Suprapubic skin (tissue), 4 donors: ENCODE measurements at places on chromosomes 16 and 17. TPM values are rescaled to one million over a fixed set of nuclear protein-coding genes. Genes with fewer than 3 reads are reported as not detected.

The TSPOAP1 gene
- total RNA-seq = 26.9 TPM

The NAGS gene
- total RNA-seq = 0.76 TPM

The TRIM16 gene
- total RNA-seq = 66.4 TPM

The P3H4 gene
- 8.9 TPM for total RNA-seq

The SPATA22 gene
- total RNA-seq = not detected

The BEAN1 gene
- total RNA-seq = 3.3 TPM

The DNAH3 gene
- total RNA-seq = 1.4 TPM

GRCh38 chr16:83723244-83723643, 84.5 kb upstream of the HSBP1 start:
- peak; percentile 7 for DNase-seq

DNA sequence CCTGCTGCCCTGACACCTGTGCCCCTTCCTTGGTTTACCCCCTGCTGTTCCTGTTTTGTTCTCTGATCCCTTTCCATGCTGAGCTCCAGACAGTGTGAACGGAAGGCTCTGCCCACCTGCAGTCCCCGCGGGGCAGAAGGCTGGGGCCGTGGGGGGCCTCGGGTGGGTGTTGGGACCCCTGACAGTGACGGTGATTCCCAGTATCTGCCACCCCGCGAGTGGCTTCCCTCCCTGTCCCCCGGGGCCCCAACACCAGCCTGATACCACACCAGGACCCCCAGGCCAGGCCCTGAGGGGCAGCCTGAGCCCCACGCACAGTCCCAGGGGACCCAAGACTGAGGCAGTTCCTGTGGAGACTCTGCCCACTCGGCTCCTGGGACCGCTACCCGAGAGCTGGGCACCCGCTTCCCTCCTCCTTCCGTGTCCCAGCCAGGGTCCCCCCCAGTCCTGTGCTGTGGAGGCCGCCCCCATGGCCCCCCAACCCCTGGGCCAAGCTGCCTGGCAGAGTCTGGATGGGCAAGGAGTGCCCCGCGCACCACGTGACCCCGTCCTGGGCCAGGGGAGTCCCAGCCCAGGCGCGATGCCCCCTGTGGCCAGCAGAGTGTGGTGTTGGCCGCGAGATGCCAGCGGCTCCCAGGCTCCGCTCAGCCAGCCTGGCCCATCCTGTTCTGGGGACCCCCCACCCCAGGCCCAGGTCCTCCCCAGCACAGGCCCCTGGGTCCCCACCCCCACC, 10.0 kb upstream of the C1QTNF8 start:
- DNase-seq = no peak

DNA sequence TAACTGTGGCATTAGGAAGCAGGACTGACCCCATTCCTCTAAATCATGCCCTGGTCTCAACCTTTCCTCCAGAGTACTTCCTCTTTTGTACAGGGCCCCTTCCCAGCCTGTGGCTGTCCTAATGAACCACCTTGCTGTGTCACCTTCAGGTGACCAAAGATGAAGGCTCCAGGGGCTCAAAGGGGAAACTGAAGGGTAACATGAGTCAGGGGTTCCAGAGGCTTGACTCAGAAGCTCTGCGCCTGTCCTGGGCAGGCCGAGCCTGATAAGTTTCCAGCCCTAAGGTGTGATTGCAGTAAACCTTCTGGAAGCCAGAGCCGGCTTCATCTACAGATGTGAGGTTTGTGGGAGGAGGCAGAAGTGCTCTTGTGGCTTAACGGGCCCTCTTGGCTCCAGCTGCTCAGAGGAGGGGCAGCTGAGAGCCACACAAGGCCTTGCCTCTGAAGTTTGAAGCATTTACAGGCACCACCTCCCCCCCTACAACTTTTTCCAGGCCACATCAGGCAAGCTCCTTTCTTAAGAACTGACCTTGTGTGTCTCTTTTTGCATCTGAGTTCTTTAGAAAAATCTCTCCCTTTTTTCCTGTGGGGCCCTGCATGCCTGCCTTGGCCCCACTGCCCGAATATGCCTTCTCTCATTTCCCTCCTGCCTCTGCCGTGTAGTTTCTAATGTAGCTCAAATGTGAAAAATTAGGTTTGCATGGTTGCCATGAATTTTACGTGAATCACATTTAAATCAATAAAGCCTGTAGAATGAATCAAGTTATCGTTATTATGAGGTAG, 149.9 kb downstream of the CLEC16A start:
- DNase-seq = no peak

- DNase-seq = no peak
Observed at GRCh38 chr17:77885678-77886386, 72.7 kb upstream of the TNRC6C start.

GRCh38 chr17:51402899-51403298, 142.6 kb downstream of the UTP18 start:
- DNase-seq = no peak

- no peak for DNase-seq
Observed at GRCh38 chr17:55451203-55451641, 29.6 kb upstream of the MMD start.

DNA sequence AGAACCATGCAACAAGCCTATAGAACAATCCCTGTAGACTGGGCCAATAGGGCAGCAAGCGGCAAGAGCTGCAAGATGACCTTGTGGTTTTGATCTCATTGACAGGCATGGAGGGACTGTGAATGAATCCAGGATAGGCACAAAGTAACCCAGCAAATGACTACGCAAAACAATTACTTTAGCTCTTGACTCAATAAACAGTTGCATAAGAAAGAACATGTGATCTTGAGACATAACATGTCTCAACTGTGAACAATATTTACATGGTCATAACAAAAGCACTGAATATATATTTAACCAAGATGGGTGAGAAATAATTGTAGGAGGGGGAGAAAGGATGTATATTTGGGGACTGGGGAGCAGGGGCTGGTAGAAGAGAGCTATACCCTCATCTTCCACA, 313.7 kb upstream of the CDH5 start:
- no peak for DNase-seq

DNA sequence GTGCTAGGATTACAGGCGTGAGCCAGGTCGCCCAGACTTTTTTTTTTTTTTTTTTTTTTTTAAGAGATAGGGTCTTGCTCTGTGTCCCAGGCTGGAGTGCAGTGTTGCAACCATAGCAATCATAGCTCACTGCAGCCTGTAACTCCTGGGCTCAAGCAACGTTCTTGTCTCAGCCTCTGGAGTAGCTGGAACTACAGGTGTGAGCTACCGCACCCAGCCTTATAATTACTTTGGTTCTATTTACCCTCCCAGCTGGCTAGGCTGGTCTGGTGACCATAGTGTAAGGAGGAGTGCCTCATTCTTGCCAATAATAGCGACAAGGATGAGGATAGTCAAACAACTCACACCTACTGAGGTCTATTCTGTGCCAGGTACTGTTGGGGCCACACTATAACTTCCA, 39.6 kb upstream of the USP7 start:
- no peak for DNase-seq

- no peak for DNase-seq
Observed at GRCh38 chr17:33494151-33494550, 201.1 kb upstream of the ASIC2 start.

GRCh38 chr17:17079761-17080160, 37.5 kb downstream of the MPRIP start:
- no peak for DNase-seq

DNA sequence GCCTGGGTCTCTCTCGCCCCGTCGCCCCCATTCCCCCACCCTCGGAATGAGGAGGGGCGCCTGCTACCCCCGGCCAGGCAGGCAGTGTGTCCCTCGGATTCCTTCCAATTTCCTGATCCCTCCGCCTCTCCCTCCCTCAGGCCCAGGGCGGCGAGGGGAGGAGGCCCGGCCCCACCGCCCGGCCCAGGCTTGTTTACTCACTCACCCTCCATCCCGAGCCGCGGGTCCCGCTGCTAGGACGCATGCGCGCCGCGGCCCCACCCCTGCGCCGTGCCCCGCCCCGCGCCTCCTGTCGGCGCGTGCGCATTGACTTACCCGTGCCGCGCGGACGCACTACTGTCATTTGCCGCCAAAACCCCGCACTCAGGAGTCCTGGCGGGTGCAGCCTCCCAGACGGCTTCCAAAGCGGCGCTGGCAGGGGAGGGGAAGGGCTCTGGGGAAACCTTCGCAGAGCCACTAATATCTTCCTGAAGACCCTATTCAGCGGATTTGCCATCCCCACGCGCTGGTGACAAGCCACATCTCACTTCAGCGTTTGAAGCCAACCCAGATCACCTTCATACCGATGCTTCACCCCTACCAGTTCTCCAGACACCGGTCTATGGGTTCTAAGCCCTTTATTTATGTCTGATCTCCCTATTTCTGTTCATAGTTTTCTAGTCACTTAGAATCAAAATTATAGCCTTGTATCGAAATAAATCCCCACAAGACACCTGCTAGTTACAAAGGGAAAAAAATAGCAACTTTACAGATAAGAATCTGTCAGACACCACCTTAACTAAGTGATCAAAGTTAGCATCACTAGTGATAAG, at the start of gene EZH1:
EZH1 (minus strand) TSS at position 235 of the 812 bp plus-strand sequence. CDS start 16,099 bp downstream, outside the sequence.
- peak; percentile 95 for DNase-seq

DNA sequence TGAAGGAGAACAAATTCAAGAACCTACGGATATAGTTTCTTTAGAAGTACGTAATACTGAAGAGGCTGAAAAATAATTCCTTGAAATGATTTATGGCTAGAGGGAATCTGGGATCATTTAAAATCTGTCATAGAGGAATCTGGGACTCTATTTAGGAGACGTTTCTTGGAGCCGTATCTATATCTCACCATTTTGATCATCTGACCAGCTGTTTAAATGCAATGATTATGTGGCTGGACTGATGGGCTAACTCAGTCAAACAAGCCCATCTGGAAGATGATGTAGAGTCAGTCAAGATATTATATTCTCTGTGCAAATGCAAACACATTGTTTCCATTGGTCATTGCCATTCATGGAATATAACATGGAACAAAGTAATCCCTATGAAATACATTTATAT, 467.7 kb upstream of the ZFHX3 start:
- DNase-seq = no peak

GRCh38 chr16:3182608-3183444, 5.2 kb upstream of the OR1F1 start:
- no peak for DNase-seq

DNA sequence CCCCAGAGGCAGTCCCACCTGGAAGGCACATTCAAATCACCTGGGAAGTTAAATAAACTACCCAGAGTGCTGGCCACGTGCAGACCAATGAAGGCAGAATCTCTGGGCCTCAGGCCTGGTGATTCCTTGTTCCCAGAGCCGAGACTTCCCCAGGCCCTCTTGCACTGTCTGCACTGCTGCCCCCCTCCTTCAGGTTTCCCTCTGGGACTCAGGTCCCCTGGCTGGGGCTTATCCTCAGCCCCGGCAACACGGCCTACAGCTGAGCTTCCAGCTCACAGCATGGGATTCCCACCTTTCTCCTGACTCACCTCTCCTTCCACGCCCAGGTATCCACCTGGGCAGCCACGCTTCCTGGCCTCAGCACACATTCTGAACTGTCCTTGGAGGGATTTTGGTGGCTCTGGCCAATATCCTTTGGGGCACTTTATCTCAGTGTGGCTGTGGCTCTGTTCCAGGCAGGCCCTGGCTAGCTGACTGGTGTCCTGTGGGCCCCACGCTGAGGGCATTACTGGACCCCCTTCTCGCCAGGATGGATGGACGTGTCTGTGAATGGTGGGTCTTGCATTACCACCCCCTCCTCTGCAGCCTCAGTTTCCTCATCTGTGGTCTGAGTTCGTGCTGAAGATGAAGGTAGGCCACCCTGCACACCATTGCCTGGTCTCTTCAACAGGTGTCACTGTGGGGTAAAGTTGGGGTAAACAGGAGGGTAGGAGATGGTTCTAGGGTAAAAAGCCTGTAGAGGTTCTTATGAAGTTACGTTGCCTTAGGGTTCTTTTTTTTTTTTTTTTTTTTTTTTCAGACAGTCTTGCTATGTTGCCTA, 165.7 kb downstream of the IRF8 start:
- DNase-seq = no peak

DNA sequence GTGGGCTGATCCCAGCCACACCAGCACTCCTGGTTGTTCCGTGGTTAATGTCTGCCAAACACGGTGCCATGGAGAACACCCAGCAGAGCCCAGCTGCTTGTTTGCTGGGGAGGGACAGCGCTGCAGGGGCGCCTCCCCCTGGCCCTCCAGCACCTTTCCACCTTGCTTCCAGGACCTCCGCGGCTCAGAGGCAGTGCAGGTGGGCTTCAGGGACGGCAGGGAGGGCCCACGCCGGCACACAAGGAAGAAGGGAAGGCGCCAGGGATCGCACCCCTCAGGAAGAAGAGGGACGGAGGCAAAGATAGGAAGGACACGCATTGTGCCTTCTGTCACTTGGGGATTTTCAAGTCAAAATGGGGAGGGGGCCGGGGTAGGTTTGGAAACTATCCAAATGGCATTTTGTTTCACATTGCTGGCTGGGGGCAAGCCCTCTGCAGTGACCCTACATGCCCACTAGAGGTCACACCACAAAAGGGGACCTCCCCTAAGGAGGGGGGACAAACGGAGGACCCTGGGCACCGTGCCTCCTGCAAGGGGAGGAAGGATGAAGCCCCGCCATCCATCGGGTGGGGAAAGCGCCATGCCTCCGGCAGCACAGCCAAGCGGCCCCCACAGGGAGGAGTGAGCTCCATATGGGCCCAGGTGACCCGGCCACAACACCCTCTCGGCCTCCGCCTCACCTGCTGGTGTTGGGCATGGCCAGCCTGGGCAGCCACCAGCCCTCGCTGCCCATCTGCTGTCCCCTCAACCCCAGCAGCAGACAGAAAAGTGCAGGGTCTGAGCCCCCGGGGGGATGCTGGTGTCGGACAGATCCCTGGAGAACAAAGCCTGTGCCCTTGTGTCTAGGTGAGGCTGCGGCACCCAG, 7.5 kb upstream of the C16orf95 start:
- no peak for DNase-seq

- DNase-seq = no peak
Observed at GRCh38 chr16:2586241-2586640, 48.4 kb downstream of the PDPK1 start.

DNA sequence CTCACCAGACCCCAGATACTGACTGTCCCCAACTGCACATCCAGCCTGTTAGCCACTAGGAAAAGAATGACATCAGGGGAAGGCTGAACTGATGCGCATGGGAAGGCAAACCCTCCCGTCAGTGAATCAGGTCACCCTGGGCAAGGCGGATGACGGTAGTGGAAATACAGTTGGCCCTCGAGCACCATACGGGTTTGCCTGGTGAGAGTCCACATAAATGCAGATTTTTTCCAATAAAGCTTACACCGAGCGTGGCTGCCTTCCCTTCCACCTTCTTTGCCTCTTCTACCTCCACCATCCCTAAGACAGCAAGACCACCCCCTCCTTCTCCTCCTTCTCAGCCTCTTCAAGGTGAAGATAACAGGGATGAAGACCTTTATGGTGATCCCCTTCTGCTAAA, 236.1 kb upstream of the TNRC6C start:
- peak; percentile 26 for DNase-seq

DNA sequence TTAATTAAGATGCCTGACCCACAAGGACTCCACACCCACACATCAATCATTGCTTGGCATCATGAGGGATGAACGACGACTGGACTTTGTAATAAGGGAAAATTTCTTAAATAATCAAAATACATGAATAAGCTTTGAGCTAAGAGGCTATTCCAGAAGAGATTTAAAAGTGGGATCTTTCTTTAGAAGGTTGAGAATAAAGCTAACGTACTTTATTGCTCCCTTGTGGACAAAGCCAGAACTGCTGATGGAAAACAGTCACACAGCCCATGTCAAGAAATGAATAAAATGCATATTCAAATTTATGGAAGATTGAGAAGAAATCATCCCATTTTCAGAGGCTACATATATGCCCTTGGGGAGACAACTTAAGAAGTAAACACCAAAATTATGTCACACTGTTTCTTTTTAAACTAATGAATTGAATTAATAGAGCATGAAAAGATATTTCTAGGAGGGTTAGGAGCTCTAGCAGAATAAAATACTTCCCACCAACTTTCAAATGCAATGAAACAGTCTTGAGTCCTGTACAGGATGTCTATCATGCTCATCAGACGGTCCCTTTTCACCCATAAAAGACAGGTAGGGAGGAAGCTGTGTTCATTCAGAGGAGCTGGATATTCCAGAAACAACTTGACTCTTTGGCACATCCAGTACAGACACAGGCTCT, 60.2 kb upstream of the PHOSPHO1 start:
- no peak for DNase-seq
